ENCODE measurements at places on chromosomes 3 and 15.

- DNase-seq, result no peak
Measured at GRCh38 chr3:43185274-43185982, 79.5 kb upstream of the POMGNT2 start.

GRCh38 chr3:149384911-149385321 lies 7.5 kb upstream of the TM4SF1 start:
- DNase-seq, result no peak

- DNase-seq, result peak; percentile 7
Measured at GRCh38 chr3:46469680-46470357, 5.1 kb upstream of the LTF start.

DNA sequence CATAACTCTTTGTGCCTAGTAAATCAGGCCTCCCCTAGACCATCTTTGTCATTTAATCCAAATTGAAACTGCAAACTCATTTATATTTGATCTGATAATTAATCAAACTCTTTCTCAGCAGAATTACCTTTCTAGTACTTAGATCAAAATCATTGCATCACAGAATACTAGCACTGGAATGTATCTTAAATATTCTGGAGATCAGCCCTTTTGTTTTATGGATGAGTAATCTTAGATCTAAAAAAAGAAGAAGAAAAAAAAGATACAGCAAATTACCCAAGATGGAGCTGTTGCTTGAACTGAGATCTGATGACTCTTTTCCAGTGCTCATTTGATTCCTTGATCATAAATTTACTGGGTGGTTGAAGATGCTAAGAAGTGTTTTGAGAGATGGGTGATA lies 47.9 kb downstream of the NAALADL2 start:
- no peak for DNase-seq

DNA sequence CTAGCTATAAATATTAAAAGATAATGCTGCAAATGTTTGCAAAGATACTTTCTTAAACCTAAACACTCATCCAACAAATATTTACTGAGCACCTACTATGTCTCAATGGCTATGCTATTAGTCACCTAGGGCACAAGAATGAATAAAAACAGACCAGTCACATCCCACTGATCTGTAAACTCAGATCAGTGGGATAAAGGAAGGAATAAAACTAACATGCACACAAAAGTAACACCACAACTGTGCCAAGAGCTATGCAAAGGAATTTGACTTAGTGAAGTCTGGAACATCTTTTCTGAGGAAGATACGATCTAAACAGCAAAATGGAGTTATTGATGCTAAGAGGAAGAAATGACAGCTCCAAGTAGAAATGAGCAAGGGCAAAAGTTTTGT lies 56.6 kb downstream of the CBLB start:
- no peak for DNase-seq

Measured in chondrocyte (in vitro differentiated cells).